ENCODE measurements at places on chromosomes 6 and 20.

DNA sequence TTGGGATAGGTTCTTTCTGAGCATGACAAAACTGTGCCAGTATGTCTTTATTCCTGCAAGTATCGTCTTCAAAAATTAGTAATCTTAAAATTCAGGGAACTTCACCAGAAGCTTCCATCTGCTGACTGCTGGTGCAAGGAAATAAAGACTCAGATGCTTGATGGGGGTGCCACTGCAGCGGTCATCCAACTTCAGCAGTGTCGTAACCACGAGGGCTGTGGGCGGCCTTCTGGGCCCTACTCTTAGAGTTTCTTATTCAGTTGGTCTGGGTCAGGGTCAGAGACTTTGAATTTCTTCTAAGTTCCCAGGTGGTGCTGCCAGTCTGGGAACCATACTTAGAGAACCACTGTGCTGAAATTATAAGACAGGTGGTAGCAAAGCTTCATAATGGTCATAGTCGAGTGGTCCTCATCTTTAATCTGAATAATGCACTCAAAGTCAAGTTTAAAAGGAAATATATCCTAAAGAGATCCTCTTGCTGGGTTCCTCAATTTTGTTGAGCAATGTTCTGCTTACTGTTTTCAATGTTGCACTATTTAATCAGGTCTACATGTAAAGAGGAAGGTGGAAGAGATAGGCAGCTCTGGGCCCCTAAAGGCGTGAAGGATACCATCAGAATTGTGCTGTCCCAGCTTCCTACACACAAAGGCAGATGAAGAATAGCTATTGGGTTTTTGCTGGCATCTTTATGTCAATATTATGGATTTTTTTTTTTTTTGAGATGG, 165.4 kb upstream of the GMDS start:
- DNase-seq = no peak

DNA sequence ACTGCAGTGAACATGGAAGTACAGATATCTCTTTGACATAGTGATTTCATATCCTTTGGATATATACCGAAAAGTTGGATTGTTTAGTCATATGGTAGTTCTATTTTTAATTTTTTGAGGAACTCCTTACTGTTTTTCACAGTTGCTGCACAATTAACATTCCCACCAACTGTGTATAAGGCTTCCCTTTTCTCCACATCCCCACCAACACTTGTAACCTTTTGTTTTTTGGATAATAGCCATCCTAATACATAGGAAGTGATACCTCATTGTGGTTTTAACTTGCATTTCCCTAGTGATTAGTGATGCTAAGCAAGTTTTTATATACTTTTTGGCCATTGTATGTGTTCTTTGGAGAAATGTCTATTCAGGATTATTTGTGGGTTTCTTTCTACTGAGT, 45.1 kb upstream of the TENT5A start:
- no peak for DNase-seq

- DNase-seq = no peak
Observed at GRCh38 chr6:151060766-151061531, 178.8 kb upstream of the AKAP12 start.

- no peak for DNase-seq
Observed at GRCh38 chr6:34633785-34634184, 62.8 kb downstream of the ILRUN start.

- no peak for DNase-seq
Observed at GRCh38 chr20:46872328-46873211, 22.1 kb upstream of the EYA2 start.
